ENCODE measurements at places on chromosomes 12 and 14.
A peak's percentile ranks its signal among the peaks of the same experiment; 100 is the strongest.

DNA sequence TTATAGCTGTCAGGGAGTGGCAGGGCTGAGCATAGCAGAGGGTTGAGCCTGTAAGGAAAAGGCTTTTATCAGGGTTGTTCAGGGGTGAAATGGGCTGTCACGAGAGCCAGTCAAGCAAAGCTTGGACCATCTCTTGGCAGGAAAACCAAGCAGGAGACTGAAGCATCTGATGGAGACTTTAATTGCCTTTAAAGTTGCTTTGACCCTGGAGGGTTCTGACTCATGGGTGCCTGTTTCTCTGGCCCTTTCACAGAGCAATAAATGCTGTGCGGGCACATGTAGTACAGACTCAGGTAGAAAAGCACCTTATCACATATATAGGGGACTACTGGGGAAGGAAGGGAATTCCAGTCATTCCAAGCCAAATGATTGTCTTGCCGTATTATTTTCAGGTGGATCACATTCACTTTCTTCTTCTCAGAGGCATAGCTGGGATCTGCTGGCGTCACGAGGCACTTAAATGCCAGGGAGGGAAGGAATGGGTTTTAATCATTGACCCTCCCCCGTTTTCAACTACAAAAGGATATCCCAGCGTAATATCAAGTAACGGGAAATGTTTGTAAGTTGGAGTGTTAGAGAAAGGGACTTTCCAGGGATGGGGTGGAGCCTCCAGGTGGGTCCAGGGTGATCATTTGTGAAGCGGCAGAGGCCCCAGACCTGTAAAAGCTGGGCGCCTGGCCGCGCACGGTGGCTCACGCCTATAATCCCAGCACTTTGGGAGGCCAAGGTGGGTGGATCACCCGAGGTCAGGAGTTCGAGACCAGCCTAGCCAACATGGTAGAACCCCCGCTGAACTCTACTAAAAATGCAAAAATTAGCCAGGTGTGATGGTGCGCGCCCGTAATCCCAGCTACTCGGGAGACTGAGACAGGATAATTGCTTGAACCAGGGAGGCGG is 34.9 kb downstream of the PLEKHD1 start:
- DNase-seq, result no peak

- no peak for DNase-seq
Measured at GRCh38 chr12:76108356-76108755, 23.9 kb upstream of the NAP1L1 start.

GRCh38 chr14:101008196-101008595 is 104.7 kb upstream of the RTL1 start:
- peak; percentile 6 for DNase-seq

- no peak for DNase-seq
Measured at GRCh38 chr12:28578361-28578760, 388.1 kb downstream of the CCDC91 start.

DNA sequence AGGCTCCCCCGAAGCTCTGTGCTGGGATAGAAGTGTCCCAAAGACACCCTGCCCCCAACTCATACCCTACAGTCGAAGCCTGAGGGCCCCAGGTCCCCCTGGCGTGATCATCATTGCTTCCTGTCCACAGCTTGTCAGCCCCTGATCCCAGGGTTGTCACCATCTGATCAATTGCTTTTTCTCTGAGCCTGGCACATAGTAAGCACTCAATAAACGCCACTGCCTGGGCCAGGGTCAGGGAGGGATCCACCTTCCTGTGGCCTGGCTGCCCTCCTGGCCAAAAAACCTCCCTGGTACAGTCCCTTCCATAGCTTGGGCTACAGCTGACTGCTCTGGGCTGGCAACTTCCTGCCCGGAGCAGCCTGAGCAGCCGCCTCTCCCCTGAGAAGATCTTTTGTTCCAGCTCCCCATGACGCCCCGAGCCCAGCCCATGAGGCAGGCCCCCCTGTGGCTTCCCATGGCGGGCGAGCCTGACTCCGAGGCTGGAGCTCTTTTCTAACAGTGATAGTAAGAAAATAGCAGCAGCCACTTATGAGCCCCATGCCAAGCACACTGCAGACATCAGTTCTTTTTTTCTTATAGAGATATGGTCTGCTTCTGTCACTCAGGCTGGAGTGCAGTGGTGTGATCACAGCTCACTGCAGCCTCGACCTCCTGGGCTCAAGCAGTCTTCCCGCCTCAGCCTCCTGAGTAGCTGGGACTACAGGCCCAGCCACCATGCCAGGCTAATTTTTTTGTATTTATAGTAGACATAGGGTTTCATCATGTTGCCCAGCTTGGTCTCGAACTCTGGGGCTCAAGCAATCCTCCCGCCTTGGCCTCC is 6.5 kb downstream of the SH2B3 start:
- no peak for DNase-seq

Measured in GM13976 (cell line).